ENCODE measurements at places on chromosomes 3 and 15.

DNA sequence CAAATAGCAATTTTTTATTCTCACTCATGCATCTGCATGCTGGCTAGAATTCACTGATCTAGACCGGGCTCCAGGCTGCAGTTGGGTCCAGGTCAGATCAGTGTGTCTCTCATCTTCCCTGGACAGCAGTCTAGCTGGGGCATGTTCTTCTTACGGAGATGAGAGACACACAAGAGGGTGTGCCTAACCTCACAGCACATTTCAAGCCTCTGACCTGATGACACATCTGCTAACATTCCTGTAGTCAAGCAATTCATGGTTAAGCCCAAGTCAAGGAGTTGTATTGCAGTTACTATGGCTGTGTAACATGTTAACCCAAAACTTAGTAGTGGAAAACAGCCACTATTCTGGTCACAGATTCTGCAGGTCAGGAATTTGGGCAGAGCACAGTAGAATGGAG is 13.1 kb downstream of the BSN start:
- DNase-seq, result no peak

GRCh38 chr3:20340324-20340928 is 154.4 kb upstream of the SGO1 start:
- peak; percentile 12 for DNase-seq

- no peak for DNase-seq
Observed at GRCh38 chr3:186669378-186670084, 3.7 kb downstream of the HRG start.

GRCh38 chr3:179716811-179717210 is 64.0 kb downstream of the USP13 start:
- DNase-seq, result no peak

DNA sequence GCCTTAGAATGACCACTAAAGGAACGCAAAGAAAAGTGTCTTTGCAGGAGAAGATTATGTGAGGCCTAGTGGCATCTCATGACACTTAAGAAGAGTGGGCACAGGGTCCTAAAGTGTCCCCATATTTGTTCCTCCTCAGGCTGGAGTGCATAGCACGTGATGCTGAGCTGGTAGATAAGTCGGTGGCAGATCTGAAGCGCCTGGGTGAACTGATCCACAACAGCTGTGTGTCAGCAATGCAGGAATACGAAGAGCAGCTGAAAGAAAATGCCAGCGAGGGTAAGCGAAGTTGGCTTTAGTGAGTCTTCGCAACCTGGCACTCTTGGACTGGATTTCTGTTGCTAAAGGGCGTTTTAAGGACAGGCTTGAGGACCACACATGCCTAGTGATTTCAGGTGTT is 92.6 kb downstream of the CHD2 start:
- no peak for DNase-seq

DNA sequence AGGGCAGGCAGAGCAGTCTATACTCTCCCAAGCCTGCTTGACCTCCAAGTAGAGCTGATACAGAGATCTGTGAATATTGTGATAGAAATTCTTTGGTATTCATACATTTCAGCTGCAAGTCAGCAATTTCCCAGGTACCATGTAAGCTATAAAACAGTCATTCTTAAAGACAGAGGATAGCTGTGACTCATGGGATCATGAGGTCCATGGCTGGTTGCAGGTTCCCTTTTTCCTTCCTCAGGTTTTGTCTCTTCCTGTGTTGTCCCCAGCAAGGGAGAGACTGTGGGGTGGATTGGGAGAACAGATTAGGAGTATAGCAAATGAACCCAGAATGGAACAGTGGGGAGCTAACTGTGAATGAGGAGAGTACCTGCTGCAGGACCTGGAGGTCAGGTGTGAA is 5.4 kb upstream of the P4HTM start:
- DNase-seq, result no peak

DNA sequence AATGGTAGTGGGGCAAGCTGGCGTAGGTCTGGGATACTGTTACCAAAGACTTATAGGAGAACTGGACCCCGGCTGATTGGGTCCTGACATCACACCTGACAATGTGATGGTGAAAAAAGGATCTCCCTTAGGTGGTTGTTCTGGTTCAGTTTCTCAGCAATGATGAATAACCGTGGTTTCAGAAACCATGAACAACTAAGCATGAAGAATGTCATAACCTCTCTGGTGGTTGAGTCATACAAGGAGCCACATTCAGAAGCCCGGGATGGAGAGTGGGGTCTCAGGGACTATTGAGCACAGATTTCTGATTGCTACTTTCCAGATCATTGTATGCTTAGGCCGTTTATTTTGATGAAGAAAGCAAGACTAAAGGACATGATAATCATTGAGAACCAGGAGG is 17.4 kb downstream of the GPR160 start:
- no peak for DNase-seq

DNA sequence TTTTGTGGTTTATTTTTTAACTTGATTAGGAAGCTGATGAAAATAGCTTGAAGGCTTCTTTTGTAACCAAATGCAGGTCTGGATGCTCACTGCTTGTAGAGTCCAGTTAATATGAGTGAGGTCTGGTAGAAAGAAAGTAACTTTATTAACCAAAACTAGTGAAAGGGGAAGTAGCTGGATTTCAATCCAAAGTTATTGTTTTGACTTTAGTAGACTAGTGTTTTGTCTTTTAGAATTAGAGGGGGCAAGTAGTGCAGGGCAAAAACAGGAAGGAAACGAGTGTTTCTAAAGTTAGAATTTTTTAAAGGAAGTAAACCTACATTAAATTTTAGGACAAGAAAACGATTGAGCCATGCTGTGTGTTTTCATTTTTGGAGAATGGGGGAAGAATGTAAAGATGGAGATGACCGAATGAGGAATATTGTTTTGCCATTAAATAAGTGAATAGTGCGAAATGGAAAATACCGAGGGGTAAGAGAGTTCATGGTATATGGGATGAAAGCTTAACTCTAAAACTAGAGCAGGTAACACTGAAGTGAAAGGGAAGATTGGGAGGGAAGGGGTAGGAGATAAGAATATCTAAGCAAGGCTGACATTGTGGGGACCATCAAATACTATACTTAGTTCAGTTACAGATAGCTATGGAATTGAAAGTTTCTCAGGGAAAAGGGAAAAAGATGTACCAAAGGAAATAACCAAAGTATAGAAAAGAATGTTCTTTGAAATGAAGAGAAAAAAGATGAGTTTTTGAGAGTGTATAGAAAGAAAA is 40.0 kb downstream of the USP3 start:
- no peak for DNase-seq

DNA sequence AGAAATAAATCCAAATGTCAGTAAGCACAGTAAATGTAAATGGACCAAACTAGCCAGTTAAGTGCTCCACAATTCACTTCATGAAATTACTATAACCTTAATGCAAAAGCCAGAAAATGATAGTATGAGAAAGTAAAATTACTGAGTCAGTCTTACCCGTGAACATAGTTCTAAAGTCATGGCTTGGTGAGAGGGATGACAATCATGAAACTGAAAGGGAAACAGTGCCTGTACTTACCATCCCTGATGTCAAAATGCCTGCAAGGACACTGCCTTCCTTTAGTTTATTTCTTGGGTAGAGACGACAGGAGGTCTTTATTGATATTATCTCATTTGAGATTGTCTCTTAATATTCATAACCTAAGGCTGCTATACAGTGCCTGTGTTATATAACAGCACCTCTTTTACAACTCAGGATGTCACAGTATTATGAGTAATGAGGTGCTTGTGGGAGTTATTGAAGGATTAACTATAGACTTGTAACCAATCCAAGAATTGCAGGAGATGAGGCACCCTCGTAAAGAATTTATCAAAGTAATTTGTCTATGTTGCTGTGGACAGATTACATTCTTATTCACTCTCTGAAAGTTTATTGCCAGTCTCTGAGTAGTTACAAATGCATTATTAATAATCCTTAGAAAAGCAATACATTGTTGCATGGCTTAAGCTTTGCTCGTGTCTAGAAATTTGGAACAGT is 142.9 kb upstream of the BFSP2 start:
- no peak for DNase-seq

- DNase-seq, result peak; percentile 21
Observed at GRCh38 chr3:52055537-52056351, 627 bp downstream of the DUSP7 start.

DNA sequence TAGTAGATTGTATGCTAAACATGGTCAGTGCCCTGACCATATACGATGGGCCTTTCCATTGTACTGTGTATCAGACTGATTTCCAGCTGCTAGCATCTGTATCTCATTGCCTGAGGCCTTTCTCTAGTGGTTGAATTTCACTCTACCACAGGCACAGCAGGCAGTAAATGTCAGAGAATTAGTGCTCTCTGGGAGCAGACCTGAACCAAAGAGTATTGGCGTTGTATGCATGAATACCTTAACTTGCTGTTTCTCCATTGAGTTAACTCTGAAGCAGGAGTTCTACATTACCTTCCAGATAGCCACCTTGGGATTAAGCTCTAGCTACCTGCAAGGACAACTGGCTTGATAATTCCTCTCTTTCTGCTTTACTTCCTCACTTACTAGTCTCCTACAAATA is 439.2 kb upstream of the EPHA3 start:
- DNase-seq, result no peak

DNA sequence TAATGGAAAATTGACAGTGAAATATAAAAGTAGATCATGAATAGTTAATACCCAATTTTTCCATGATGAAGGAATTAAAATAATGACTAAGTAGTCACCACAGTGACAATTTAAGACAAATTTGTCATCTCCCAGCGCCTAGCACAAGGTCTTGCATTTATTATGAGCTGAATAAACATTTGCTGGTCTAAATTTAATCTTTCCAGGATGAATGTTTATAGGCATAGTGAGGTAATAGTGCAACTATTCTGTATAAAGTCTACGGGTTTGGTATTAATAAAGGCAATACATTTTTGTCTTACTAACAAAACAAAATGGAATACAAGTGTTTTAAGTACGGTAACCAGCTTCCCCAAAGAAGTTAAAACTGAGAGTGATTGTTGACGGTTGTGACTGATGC is 209.3 kb downstream of the CD47 start:
- no peak for DNase-seq

- DNase-seq, result no peak
Observed at GRCh38 chr3:137768361-137769321, 4.5 kb downstream of the SOX14 start.

DNA sequence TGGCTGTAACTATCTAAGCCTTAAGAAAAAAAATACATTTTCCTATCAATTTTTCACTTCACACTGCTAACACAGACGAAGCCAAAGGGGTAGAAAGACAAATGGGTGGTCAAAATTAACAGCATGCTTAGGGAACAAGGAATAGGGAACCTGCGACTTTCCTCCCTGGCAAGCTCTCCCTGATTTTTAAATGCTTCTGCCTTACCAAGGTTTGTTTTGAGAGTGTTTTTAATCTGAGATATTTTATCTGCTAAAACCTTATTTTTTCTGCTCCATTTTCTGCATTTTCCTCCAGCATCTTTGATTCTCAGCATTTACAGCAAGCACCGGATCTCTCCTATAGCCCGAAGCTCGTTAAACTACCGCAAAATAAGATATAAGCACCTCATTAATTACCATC is 214.4 kb downstream of the RORA start:
- no peak for DNase-seq

GRCh38 chr3:114764056-114764492 is 383.0 kb downstream of the ZBTB20 start:
- DNase-seq, result no peak

- DNase-seq, result no peak
Observed at GRCh38 chr15:66294932-66295235, 1.5 kb downstream of the DIS3L start.

GRCh38 chr3:177961784-177962183 is 574.5 kb upstream of the KCNMB2 start:
- no peak for DNase-seq

- DNase-seq, result peak; percentile 70
Observed at GRCh38 chr3:151168269-151169094, 34.5 kb downstream of the GPR171 start.

DNA sequence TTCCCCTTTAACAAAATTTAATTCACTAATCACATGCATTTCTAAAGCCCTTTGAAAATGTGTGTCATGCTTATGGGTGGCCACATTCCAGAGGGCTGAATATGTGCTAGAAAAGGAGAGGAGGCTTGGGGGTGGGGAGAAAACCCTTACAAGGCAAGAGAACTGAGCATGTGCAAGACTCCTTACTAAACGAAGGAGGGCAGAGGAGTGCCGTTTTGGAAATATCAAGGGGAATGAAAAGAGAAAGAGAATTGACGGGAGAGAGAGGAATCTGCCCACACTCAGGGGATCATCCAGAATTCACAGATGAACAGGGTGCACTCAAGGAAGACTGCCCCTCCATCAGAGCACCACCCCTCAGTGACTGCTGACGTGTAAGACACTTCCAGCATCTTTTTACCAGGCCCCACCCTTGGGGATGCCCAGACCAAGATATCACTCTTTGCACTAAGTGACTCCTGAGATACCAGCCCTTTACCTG is 37.9 kb upstream of the TSC22D2 start:
- DNase-seq, result no peak

DNA sequence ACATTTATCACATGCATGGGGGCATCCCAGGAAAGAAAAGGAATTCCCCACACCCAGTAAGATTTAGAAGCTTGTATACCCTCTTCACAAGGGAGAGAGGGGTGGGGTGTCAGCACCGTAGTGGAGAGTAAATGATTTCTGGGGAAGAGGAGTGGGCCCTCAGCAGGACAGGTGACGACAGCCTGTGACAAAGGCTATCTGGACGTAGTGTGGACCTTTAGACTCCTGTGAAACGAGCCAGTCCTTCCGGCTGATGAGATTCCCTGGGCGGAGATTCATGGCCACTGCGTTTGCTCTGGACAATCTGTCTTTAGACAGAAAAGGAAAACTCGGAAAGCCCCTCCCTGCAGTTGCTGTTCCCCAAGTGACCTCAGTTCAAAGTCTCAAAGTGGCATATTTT is 1.7 kb upstream of the FAM3D start:
- no peak for DNase-seq

DNA sequence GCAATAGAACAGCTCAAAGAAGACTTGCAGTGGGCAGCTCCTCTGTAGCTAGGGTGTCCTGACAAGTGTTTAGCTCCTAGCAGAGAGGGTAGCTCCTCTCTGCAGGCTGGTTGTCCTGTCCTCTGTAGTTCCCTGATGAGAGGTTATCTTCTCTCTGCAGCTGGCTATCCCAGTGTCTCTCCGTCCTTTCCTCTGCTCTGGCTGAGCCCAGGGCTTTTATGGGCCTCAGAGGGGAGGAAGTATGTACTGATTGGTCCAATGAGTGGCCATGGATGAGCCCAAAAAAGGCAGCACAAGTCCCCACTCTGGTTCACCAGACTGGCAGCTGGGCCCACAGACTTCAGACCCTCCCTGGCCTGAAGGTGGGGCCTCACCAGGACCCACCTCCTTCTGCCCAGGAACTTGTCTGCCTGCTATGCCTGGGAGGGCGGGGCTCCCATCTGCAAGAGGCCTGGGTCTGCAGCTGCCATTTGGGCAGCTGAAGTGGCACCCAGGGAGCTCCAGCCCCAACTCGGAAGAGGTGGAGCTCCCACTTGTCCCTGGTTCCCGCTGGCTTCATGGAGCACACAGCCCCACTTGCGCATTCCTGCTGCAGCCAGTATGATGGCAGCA is 27.2 kb upstream of the MEX3B start:
- DNase-seq, result no peak

DNA sequence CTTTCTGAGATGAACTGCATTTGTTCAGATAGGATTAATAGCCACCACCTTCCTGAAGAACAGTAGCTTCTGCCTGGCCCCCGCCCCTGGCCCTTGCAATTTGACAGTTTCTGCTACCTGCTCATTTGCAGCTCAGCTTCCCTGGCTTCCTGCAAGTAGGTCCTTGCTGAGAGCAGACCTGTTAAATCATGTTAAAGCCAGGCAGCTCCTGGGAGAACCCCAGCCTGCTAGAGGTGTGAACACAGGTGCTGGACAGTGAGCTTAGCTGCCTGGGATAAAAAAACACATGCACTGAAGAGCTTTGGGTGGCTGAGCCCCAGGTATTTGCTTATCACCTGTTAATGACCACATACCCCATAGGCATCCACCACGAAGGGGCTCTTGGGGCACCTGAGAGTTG is 143.4 kb downstream of the PTPRG start:
- no peak for DNase-seq
